ENCODE measurements at places on chromosomes 7 and 10.

DNA sequence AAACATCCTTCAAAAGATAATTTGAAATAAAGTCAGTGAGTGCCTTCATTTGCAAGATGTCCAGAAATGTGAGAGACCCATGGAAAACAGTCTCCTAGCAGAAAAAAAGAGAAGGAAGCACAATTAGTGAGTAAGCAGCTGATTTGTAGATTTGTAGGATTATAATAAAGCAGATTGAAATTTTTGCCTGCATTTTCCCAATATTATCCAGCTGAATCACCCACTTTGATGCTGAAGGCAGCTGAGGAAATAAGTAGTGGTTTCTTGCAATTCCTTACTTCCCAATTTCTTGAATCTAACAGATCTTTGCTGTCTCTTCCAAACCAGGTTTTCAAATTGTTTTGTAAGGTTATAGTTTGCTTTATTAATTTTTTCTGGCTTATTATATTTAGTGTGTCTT lies 181.4 kb downstream of the GNAT3 start:
- no peak for DNase-seq

DNA sequence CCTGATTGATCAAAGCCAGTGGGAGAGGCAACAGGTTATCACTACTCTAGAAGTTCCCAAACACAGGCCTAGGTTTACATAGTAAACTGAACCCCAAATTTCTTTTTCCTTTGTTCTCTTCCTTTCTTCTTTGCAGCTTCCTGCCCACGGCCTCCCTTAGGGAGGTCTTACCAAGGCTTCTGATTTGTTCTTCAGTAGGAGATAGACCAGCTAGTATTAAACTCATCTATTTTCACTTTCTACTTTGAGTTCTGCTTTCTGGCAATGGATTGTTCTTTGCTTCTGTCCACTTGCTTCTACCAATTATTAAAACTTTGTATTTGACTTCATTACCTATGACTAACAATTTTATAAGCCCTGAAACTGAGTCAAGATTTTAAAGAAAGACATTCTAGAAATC lies 251.2 kb upstream of the FZD1 start:
- no peak for DNase-seq

GRCh38 chr10:71696628-71697326 lies 22.8 kb downstream of the C10orf105 start:
- DNase-seq, result peak; percentile 36

DNA sequence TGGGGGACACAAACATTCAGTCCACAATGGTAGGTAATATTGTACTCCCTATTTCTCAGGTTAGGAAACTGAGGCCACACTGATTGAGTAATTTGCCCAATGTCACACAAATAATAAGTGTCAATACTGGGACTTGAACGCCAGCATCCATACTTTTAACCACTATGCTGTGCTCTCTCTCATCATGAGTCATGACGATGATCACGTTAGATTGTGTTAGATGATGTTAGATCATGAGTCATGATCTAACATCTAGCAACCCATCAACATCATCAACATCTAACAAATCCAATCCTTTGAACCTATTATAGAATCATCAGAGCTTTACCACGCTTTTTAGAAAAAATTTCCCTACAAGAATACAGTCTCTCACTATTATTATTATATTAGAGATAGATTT lies 28.1 kb upstream of the HERPUD2 start:
- DNase-seq, result peak; percentile 21

- no peak for DNase-seq
Observed at GRCh38 chr10:69445041-69445440, 6.2 kb upstream of the TSPAN15 start.

DNA sequence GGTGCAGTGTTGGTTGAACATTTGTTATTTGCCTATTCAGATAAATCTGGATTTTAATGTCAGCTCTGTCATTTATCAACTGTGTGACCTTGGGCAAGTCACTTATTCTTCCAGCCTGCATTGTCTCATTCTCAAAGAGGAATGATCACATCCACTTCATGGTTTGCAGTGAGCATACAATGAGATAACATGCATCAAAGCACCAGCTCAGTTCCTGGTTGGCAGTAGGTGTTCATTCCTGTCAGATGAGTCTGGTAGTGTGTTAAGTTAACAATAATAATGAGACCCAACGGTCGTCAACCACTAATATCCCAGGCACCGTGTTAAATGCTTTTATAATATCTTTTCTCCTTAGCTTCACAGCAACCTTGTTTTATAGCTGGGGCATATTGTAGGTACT lies 137.3 kb downstream of the SORCS3 start:
- DNase-seq, result no peak

DNA sequence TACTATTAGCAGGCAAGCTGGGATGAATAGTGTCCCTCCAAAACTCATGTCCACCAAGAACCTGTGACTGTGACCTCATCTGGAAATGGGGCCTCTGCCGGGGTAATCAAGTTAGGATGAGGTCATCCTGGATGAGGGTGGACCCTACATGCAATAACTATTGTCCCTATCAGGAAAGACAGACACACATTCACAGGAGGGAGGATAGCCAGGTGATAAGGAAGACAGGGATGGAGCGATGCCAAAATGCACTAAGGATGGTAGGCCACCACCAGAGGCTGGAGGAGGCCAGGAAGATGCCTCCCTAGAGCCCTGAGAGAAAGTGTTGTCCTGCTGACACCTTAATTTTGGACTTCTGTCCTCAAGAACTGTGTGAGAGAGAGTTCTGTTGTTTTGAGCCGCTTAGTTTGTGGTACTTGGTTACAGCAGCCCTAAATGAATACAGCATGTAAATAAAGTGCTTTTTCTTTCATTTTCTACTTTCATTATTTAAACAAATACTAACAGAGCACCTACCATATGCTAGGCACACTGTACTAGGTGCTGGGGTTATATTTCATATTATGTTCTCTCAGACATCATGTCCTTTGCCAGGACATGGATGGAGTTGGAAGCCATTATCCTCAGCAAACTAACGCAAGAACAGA lies 111.9 kb downstream of the USP6NL start:
- no peak for DNase-seq

- DNase-seq, result no peak
Observed at GRCh38 chr7:1105189-1105588, 17.3 kb downstream of the GPER1 start.

- no peak for DNase-seq
Observed at GRCh38 chr10:116147147-116147905, 125.7 kb downstream of the GFRA1 start.

DNA sequence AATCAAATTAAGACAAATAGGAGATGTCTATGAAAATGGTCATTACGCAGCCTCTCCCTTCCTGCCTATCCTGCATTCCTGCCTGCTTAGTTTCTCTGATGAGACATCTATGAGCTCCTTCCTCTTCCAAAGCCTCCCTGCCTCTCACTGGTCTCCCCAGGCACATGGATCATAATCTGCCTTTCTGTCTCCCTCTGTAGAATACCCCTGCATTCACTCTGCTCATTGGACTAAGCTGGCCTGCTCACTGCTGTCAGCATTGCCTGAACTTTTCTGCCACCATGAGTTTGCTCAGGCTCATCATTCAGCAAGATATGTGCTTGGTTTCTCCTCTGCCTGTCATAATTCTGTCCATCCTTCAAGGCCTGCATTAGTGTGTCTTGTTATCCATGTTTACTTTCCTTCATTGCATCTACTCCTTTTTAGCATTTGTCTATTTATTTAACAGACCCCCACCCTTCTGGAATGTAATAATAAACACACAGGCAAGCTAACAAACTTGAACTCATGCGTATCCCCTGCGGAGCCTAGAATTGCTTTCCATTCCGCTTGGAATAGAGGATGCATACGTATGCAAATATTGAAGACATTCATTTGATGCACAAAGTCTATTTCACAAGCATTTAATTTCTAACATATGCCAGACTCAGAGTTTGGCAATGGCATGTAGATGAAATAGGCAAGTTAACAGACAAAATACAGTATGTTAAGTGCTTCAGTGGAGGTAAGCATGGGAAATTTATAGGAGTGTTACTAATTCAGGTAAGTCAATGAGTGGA lies 88.3 kb downstream of the PTPRZ1 start:
- peak; percentile 67 for DNase-seq

DNA sequence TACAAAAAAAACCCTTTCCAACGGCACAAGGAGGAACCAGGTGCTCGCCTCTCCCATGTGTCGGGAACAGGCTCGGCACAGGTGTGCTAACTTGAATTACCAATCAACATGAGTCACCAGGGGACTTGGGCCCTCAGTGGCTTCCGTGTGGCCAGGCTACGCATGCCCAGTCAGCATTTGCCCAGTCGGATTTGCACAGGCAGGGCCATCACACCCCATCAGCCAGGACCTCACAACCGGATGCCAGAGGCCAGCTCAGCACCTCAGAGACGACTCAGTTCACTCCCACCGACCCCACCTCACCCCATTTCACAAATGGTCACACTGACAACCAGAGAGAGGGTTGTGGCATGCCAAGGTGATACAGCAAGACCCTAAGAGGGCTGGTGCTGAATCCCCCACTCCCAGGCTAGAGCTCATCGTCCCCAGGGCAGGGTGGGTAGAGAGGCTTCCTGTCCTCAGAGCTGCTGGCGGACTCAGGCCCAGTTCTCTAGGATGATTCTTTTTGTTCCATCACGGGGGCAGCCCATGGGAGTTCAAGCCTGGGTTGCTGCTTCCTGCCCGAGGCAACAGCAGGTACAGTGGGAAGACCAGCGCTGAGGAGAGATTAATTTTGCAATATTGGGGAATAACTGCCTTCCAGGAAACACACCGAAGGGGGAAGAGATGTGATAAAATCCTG lies 13.6 kb downstream of the ANXA11 start:
- no peak for DNase-seq

DNA sequence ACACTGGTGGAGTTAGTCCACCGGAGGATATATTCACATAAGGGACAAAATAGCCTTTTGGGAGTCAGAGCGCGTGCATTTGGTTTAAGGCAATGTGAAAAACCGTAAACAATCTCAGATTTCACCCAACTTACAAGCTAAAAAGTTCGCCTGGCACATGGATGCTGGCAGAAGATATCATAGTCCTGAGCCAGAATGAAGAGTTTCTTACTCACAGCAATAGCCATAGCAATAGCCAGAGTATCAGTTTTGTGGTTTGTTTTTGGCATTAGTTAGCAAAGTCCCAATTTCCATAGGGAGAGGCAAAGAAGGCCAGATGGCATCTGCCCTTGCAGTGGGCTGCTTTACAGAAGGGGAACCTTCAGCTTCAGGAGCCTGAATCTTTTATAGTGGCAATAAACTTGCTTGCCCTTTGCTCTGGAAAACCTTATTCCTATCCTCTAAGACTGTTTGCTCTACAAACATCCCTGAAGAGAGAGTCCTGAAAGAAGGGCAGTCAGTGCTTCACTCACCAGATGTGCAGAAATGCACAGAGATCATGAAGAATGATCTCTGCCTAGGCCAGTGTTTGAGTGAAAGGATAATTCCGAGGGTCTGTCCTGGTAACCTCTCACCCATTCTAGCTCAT lies 28.7 kb upstream of the RSBN1L start:
- DNase-seq, result no peak

GRCh38 chr7:153640586-153640985 lies 411.6 kb upstream of the DPP6 start:
- DNase-seq, result no peak

DNA sequence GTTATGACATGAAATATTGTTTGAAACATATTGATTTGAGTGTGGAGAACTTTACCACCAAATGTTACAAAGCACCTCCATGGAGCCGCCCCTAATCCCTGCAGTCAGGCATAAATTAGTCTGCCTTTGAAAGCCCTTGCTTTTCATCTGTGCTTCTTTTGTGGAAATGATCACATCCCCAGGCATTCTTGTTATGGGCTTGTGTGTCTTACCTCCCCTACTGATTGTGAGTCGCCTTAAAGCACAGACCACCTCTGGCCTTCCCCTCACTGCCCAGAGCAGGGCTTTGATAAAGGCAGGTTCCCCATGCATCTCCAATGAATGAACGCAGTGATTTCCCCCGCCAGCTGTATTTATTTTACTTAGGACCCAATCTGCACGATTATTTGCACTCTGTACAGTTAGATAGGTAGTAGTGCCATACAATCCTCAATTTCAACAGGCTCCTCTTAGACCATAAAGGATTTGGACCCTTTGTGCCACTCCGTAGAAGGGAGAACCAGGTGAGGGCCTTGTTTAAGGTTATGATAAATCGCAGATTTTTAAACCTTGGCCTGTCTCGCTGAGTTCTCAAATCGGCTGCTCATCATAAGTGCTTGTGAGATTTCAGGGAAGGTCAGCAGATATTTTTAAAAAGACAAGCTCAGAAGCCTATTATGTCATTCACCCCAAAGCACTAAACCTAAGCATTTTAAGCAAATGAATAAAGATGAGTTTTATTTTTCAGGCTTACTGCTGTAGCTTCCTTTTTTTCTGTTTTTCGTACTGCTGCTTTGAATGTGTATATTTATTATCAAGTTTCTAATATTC lies 107.8 kb downstream of the CUBN start:
- no peak for DNase-seq

DNA sequence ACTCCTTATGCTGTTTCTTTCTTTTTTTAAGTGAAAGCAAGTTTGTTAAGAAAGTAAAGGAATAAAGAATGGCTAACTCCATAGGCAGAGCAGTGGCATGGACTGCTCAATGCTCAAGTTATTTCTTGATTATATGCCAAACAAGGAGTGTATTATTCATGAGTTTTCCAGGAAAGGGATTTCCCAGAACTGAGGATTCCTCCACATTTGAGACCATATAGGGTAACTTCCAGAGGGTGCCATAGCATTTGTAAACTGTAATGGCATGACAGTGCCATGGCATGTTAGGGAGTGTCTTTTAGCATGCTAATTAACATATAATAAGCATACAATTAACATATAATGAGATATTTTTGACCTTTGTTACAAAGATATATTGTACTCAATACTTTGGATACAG lies 1034.5 kb upstream of the PHF14 start:
- no peak for DNase-seq

DNA sequence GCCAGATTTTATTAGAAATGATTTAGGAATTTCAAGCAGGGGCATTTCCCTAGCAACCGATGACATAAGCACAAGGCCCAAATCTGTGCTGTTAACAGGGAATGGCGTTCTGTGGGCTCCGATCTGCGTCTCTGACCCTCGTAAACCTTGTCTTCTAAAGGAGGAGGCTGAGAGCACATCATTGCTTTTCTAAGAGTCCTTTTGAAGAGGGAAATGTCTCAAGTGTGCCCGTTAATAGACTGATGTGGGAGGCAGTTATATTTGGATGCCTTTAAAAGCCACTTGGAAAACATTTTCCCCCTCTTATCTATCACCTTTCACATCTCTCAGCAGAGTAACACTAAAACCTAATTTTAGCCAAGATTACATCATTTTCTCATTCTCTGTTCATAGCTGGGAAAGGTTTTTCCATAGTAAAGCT lies 424.1 kb upstream of the GALNT17 start:
- no peak for DNase-seq

DNA sequence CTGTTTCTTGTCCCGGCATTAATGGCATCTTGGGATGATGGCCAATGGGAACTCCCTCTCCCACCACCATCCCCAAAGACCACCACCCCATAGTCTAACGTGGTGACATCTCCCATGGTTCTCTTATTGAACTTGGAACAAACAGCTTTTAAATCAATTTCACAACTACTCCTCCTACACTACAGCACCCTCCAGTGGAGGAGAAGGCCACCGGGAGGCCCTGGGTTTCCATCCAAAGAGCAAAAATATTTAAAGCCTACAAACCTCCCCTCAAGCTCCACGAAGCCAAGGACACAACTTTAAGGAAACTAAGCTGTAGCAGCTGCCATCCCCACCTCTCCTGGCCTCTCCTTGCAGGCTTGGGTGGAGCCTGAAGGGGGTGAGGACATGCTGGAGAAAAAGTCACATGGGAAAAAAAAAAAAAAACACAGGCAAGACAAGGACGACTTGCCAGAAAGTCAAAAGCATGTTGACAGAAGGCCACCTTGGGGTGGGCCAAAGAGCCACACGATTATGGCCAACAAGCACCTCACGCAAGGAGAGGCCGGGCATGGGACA lies 94.0 kb upstream of the LANCL2 start:
- no peak for DNase-seq

Measured in kidney capillary endothelial cell (primary cell).